ENCODE measurements at places on chromosomes 3 and 15.

DNA sequence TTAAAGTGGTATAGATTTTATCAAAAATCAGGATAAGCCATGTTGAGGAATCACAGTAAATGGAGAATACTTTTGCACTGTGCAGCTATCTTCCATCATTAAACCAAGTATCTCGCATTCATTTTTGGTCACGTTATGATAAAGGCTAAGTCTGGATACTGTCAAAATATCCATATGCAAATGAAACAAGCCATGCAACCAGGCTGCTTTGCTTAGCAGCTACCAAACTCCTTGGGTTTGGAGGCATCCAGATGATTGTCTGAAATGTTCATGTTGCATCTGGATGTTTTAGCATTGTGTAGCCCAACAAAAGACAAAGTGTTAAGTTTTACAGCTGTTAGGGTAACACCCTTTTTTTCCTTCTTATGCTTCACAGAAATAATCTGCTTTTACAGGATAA, 322.9 kb upstream of the MDFIC2 start:
- DNase-seq = no peak

DNA sequence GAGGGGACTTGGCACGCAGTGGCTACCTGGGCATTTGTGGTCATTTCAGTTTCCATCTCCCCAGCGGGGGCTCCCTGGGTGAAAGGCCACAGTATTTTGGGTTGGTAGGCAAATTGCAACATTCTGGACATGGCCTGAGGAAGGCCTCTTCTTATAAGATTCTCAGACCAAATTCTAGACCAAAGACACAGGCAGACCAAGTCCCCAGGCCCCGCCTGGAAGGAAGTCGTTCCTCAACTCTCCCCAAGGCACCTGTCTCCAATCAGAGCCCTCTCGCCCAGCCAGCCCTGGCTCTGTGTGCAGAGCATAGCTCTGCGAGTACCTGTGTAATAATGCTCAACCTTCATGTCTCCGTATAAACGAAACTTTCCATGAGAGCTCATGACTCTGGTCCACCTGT, 53.1 kb downstream of the GRIP2 start:
- no peak for DNase-seq

GRCh38 chr3:16399473-16399872, 114.0 kb downstream of the RFTN1 start:
- peak; percentile 66 for DNase-seq

DNA sequence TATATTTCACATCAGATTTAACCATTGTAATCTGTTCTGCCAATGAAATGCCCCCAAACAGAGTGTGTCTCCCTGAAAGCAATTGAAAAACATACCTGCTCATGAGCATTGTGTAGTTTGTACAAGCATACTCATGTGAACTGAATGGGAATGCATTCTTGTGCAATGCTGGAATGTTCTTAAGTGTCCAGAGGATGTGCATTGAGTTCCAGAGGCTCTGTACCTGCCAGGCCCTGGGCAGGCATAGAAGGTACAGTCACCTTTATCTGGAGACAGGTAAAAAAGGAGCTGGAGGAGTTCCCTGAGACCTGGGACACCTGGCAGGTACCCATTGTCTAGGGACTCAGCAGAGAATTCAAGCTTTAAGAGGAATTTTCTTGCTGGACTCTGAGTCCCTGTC, 2.8 kb downstream of the MRAS start:
- DNase-seq = no peak

GRCh38 chr3:189355481-189356201, 183.9 kb downstream of the TPRG1 start:
- DNase-seq = peak; percentile 57

DNA sequence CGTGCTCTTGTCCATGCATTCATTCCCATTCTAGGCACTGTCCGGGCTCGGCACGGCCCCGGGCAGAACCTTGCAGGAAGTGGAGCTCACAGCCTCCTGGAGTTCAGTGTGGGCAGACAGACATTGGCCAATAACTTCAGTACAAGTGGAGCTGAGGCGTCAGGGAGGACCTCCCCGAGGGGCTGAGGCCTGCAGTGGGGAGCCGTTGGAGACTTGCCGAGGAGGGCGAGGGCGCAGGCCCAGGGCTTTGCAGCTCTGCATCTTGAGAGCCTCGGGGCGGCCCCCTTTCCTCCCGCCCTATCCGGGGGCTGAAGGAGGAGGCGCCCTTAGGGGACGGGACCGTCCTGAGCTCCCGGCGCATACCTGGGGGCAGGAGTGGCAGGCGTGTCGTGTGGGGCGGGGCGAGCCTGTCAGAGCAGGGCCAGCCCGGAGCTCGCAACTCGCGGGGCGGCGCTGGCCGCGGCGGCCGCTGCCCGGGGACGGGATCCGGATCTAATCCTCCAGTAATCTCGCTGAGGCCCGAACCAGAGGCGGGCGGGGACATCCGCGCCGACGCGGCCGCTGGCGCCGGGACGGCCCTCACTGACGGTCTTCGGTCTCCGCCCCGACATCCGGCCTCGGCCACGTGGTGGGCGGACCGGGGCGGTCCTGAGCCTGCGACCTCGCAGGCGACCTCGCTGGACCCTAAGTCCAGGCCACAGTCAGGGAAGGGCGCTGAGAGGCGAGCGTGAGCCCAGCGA, at the start of gene ACY1:
TSS of gene ACY1 (plus strand) at position 698 of the 740 bp plus-strand sequence. CDS start 530 bp downstream, outside the sequence.
- DNase-seq = peak; percentile 98

GRCh38 chr15:43889042-43889441, 62.2 kb downstream of the WDR76 start:
- DNase-seq = no peak

DNA sequence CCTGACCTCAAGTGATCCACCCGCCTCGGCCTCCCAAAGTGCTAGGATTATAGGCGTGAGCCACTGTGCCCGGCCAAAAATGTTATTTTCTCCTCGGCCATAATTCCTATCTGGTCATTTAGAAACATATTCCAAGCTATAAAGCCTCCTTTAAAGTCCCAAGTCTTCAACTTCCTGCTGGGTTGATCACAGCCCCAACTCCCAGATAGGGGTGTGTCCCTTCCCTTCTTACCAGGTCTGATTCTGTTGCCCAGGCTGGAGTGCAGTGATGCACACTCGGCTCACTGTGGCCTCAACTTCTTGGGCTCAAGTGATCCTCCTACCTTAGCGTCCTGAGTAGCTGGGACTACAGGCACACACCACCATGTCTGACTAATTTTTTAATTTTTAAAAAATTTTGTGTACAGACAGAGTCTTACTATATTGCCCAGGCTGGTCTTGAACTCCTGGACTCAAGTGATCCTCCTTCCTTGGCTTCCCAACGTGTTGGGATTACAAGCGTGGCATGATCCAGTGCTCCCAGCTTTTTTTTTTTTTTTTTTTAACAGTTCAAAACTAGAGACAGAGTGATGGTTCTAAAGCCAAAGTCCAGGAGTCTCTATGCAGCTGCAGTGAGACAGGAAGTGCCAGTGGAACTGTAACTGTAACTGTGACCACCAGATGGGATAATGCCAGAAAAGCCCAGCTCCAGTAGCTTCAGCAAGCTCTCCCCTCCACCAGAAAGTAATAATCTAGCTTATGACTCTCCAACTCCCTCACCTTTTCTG, 8.2 kb upstream of the PRKAR2A start:
- DNase-seq = no peak

GRCh38 chr15:43465100-43465499, 27.9 kb downstream of the TP53BP1 start:
- peak; percentile 44 for DNase-seq

DNA sequence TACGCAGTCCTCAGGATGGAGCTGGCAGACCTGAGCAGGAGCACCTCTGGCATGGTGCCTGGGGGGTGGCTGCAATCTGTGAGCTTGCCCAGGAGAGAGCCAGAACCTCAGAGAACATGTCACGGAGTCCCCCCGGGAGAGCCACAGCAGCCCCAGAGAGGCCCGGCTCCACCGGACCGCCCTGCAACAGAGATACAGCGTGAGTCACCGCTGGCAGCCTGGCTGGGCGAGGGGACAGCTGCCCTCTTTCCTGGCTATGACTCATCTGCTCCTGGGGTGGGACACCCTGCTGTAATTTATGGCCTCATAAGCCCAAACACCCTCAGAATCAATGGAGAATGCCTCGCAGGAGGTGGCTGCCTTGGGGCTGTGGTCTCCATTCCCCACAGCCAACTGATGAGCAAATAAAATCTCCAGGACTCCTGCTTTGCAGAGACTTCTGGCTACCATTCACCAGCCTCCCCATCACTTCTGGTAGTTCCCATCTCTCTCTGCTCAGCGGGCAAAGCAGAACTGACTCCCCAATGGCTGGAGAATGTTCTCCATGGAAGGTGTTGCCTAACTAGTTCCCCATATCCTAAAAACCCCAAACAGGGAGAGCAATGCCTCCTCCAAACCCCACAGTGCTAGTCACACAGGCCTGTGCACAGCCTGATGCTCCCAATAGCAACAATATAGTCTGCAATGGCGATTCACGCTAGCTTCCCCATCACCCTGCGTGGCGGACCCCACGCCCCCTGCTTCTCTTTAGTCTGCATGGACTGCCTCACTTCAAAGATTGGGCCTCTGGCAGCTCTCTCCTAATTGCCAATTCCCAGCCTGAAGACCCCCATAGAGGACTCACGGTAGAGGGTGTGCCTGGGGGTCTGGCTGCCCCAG, 21.6 kb downstream of the ACSBG1 start:
- peak; percentile 93 for DNase-seq

GRCh38 chr3:10772271-10773161, 43.5 kb upstream of the SLC6A11 start:
- no peak for DNase-seq

DNA sequence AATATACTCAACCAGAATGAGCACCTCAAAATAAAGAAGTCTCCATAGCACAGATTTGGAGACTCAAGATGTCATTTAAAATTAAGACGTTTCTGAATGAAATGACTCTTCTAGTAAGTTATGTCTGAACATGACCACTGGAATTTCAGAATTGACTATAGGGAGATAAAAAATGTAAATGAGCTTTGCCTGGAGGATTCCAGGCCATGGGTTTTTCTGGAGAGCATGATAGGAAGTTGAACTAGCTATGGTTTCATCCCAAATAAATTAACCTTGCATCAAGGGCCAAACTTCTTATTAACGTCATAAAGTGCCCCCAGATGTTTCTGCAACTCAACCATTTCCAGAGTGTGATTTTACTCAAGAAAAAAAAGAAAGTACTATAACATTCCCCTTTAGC, 222.6 kb upstream of the NR2F2 start:
- peak; percentile 17 for DNase-seq

DNA sequence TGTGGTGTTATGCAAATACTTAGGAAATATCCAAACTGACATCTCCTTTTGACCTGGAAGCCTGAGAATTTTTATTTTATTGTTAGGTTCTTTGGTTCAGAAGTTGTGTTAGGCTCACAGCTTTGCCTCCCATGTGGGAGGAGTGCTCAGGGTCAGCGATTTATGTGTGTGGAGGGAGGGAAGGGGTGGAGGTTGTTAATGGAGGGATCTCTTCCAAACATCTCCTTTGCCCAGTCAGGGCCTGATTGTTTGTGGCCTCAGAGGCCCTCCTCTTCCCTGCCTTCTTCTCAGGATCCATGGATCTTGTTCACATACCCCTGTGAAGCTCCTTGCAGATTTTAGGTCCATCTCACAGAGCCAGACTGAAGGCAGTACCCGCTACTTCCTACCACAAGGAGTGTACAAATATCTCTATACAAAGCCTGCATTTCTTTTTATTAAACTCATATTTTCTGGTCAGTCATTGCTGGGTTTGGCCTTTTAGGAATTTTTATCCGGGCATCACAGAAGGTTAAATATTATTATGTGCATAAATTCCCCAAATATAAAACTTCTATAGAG, 40.3 kb downstream of the BBX start:
- DNase-seq = no peak

- DNase-seq = no peak
Measured at GRCh38 chr3:14406336-14406735, 3.9 kb downstream of the SLC6A6 start.

DNA sequence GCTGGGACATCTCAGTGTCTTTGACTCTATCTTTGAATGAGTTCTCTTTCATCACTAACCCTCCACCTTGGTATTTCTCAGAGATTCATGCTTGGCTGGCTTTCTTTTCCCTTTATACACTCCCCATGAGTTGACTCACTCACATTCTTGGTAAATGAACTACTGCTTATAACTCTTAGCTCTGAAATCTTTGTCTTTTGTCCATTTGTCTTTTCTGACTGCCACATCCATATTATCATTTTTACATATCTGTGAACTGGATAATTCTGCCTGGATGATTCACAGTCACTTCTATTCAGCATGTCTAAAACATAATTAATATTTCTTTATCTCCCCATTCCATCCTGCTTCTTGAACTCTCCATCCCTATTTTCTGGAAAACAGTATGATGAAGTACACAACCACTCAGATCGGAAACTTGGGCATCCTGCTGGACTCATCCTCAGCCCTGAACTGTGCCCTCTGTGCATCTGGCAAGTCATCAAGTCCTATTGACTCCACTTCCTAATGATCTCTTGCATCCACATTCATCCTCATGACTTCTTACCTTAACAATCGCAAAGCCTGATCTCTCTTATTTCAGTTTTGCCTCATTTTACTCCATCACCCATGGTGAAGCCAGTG, 66.9 kb downstream of the KCNAB1 start:
- peak; percentile 33 for DNase-seq

- no peak for DNase-seq
Measured at GRCh38 chr3:40739971-40740370, 215.2 kb downstream of the ZNF621 start.

- no peak for DNase-seq
Measured at GRCh38 chr3:174062923-174063322, 665.4 kb downstream of the NLGN1 start.

GRCh38 chr3:127652246-127652995, 20.3 kb upstream of the ABTB1 start:
- DNase-seq = peak; percentile 82

- no peak for DNase-seq
Measured at GRCh38 chr15:33782966-33783365, 185.3 kb upstream of the CHRM5 start.

GRCh38 chr3:38126121-38126892, 10.6 kb downstream of the ACAA1 start:
- no peak for DNase-seq

DNA sequence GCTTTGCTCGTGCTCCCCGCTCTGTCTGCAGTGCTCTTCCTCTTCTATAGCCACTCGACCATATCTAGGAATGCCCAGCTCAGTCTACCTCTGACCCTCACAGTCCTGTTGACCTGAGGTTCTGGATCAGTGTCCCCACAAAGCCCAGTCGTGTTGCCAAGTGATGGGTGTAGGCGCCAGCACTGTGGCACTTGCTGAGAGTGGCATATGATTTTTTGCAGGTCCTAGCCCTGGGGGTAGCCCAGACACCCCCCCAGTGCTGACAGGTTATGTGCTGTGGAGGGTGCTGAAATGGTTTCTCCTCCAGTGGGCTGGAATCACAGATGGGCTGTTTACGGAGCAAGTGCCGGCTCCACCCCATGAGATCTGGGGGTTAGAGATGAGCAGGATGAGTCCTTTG, 32.5 kb downstream of the ACAD9 start:
- no peak for DNase-seq

- DNase-seq = no peak
Measured at GRCh38 chr15:62564886-62565633, 400.0 kb upstream of the C2CD4B start.

DNA sequence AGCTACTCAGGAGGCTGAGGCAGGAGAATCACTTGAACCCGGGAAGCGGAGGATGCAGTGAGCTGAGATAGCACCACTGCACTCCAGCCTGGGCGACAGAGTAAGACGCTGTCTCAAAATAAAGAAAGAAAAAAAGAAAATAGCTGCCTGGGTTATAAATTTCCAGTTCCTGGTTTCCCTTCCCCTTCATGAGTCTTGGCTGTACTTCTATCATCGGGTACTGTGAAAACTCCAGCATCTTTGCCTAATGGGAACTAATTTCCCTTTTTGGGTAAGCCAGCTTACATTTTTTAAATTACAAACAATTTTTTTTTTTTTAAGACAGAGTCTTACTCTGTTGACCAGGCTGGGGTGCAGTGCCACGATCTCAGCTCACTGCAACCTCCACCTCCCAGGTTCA, 15.0 kb downstream of the DENND4A start:
- DNase-seq = no peak

Data from AG20443 (cell line).